ENCODE measurements at places on chromosomes 3 and 15. TPM values are rescaled to one million over a fixed set of nuclear protein-coding genes. Genes with fewer than 3 reads are reported as not detected.

AGBL1 gene
- total RNA-seq: not detected

IL5RA gene
- not detected for total RNA-seq

FGD5 gene
- total RNA-seq: not detected

CFAP100 gene
- not detected for total RNA-seq

PLA2G4E gene
- not detected for total RNA-seq

ATP13A5 gene
- not detected for total RNA-seq

BOC gene
- total RNA-seq: 1.9 TPM

GRK7 gene
- total RNA-seq: not detected

BUB1B gene
- 69.3 TPM for total RNA-seq

SNTN gene
- not detected for total RNA-seq

P2RY14 gene
- 2.5 TPM for total RNA-seq

EDEM1 gene
- 167 TPM for total RNA-seq

DNA sequence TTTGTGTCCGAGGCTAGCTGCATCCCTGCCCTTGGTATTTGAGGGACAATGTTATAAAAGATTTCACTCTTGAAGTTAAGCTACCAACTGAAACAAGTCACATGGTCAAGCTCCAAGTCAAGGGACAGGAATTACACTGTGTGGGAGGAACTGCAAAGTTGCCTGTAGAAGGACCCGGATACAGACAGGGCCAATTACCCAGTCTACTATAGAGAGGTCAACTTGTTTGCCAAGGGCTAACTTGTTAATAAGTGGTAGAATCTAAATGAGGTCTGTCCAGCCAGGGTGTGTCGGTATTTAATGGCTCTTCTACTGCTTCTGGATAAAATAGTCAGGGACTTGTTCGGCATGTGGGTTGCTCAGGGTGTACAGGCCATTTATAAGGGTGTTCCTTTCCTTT is 55.7 kb downstream of the PTPRG start:
- H3K27me3 ChIP-seq: no peaks in the 10 kb centered on the region
- no peaks in the 10 kb centered on the region for H3K36me3 ChIP-seq
- no peak overlapping the region for H3K4me3 ChIP-seq
- no peak overlapping the region for H3K27ac ChIP-seq
- DNase-seq: no peak

GRCh38 chr15:88401251-88401995 is 65.8 kb downstream of the MRPL46 start:
- no peak for DNase-seq
- H3K36me3 ChIP-seq: no peaks in the 10 kb centered on the region
- H3K4me3 ChIP-seq: no peak overlapping the region

DNA sequence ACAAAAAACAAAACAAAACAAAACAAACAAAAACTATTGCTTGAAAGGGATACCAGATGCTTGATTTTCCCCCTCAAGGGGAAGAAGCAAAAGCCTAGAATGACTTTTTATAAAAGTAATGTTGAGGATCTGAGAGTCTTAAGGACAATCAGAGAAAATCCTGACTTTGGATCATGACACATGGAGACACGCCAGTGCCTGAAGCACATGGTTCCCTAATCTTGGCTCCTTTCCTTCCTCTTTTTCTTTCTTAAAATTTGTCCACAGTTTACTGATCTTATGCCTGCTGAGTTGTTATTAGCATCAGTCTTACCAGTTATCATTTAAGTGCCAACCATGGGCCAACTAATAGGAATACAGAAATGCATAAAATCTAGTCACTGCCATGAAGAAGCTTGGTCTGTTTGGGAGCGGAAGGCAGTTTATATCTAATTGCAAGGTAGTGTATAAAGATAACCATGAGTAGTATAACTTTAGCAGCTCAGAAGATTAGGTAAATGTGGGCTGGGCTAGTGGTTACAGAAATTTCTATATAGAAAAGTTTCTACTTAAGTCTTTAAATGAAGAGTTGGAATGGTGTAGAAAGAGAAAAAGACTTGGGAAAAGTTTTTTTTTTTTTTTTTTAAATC is 6.9 kb downstream of the GLCE start:
- H3K36me3 ChIP-seq: no peaks in the 10 kb centered on the region
- H3K4me1 ChIP-seq: no peaks in the 10 kb centered on the region
- H3K27ac ChIP-seq: no peak overlapping the region
- H3K4me3 ChIP-seq: no peak overlapping the region

DNA sequence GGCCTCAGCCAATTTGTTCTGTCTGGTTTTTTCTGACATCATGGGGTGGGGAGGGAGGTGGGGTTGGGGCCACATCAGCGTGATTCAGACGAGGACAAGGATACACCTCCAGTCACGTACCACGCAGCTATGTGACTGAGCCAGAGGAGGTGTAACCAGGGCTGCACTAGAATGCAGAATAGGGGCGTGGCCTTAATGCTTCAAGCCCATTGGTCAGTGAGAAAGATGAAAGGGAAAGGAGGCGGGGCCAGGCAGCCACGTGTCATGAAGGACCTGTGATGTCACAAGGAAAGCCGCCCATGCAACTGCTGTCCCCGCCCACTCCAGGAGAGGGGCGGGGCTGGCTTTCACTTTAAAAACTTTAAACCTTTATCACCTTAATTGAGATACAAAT is at the start of gene GOLGA6L2:
Gene GOLGA6L2 (minus strand): TSS at position 137 of the 394 bp plus-strand sequence. CDS start 62 bp downstream, at position 75.
- no peaks in the 10 kb centered on the region for H3K36me3 ChIP-seq
- no peaks in the 10 kb centered on the region for H3K27me3 ChIP-seq
- no peak within 1 kb of the TSS for H3K27ac ChIP-seq
- no peaks in the 10 kb centered on the region for H3K4me1 ChIP-seq
- peak; percentile 56 for DNase-seq

DNA sequence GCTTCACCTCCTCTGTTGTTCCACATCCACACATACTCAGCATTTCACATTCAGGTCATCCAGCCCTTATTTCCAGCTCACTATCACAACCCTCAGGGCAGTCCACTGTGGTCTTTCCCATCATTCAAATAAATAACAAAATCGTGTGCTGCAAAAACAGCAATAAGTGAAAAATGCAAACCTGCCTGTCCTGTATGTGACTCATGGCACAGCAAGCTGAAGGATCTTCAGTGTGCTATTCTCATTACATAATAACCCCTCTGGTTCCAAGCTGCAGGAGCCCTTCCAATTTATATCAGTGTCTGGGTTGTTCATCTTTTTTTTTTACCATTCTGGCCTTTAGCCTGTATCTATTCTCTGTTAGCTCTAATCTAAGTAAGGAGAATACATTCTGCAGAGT is 185.3 kb upstream of the UBE2E2 start:
- no peaks in the 10 kb centered on the region for H3K4me1 ChIP-seq
- H3K27me3 ChIP-seq: no peaks in the 10 kb centered on the region
- no peak overlapping the region for H3K27ac ChIP-seq
- H3K36me3 ChIP-seq: no peaks in the 10 kb centered on the region
- DNase-seq: no peak
- H3K4me3 ChIP-seq: no peak overlapping the region

DNA sequence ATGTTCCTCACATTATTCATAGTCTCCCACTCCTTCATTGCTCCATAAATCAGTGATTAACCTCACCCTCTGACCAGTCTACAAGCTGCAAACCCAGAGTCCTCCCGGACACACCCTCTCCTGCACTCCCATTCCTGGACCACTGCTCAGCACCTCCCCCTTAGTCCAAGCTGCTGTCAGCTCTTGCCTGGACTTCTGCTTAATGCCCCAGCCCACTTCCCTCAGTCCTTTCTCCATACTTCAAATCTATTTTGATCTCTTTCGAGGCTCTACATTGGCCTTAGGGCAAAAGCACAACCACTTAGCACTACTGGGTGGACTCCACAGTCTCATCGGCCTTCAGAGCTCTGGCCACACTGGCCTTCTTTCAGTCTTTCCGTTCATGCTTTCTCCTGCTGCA is 79.4 kb upstream of the FAM98B start:
- no peak overlapping the region for H3K27ac ChIP-seq
- H3K36me3 ChIP-seq: no peaks in the 10 kb centered on the region
- no peak for DNase-seq
- peaks cover 27% of the 10 kb centered on the region for H3K27me3 ChIP-seq

GRCh38 chr15:63509955-63510940 is 5.9 kb downstream of the USP3 start:
- peak; percentile 46 for DNase-seq
- H3K27me3 ChIP-seq: no peaks in the 10 kb centered on the region
- H3K36me3 ChIP-seq: peaks cover 8% of the 10 kb centered on the region
- peak overlapping the region; percentile 38 for H3K27ac ChIP-seq

- H3K36me3 ChIP-seq: no peaks in the 10 kb centered on the region
- H3K27me3 ChIP-seq: no peaks in the 10 kb centered on the region
- H3K4me3 ChIP-seq: no peak overlapping the region
- DNase-seq: no peak
- no peaks in the 10 kb centered on the region for H3K4me1 ChIP-seq
- no peak overlapping the region for H3K27ac ChIP-seq
Measured at GRCh38 chr3:104887069-104887468, 479.6 kb upstream of the ALCAM start.

- peaks cover 22% of the 10 kb centered on the region for H3K4me1 ChIP-seq
- no peak for DNase-seq
- H3K4me3 ChIP-seq: no peak overlapping the region
- no peak overlapping the region for H3K27ac ChIP-seq
- peaks cover 22% of the 10 kb centered on the region for H3K36me3 ChIP-seq
Measured at GRCh38 chr15:85527895-85528294, 147.5 kb downstream of the AKAP13 start.

DNA sequence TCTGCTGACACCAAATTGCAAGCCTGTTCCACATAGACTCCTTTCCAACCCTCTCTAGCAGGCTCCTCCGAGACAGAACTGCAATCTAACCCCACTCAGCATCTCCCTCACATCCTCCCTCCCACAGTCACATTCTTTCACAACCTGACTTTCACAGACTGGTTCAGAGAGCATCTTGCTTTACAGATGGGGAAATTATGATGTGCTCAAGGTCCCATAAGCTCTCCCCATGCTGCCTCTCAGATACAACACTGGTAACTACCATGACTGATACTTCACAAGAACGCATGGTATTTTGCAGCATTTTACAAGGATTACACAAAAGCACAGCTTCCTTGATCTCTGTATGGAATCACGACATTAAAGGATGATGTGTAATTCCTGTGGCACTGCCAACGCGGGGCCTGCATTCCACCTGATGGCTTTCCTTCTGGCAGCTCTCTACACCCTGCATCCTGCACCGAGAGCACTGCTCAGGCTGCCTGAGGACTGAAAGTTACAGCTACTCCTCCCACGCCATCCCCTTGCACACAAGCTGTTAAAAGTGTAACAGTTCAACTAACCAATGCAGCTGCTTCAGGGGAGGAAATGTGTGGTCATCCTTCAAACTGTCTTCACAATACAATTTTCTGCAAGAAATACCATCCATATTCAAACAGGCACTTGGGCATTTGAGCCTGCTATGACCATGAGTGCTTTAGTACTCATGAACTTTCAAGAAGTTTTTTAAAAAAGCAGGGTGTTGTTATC is 27.6 kb downstream of the TBC1D2B start:
- H3K4me3 ChIP-seq: peak overlapping the region; percentile 79
- DNase-seq: peak; percentile 89
- H3K27me3 ChIP-seq: no peaks in the 10 kb centered on the region
- peaks cover 86% of the 10 kb centered on the region for H3K4me1 ChIP-seq
- H3K36me3 ChIP-seq: peaks cover 23% of the 10 kb centered on the region

- no peak overlapping the region for H3K27ac ChIP-seq
- DNase-seq: no peak
- no peaks in the 10 kb centered on the region for H3K36me3 ChIP-seq
- H3K4me3 ChIP-seq: no peak overlapping the region
- peaks cover 19% of the 10 kb centered on the region for H3K27me3 ChIP-seq
- H3K4me1 ChIP-seq: peaks cover 3% of the 10 kb centered on the region
Measured at GRCh38 chr15:43209059-43209824, 11.6 kb downstream of the EPB42 start.

GRCh38 chr3:127671523-127672428 is 976 bp upstream of the ABTB1 start:
- DNase-seq: peak; percentile 79
- peaks cover 1% of the 10 kb centered on the region for H3K36me3 ChIP-seq
- peaks cover 18% of the 10 kb centered on the region for H3K4me1 ChIP-seq
- H3K27ac ChIP-seq: peak overlapping the region; percentile 96
- H3K4me3 ChIP-seq: peak overlapping the region; percentile 92

- no peak overlapping the region for H3K27ac ChIP-seq
- no peaks in the 10 kb centered on the region for H3K36me3 ChIP-seq
Measured at GRCh38 chr3:36250191-36250590, 130.1 kb upstream of the STAC start.

GRCh38 chr3:179697736-179698332 is 45.0 kb downstream of the USP13 start:
- DNase-seq: no peak
- no peak overlapping the region for H3K4me3 ChIP-seq
- peaks cover 3% of the 10 kb centered on the region for H3K36me3 ChIP-seq
- H3K27ac ChIP-seq: no peak overlapping the region

GRCh38 chr3:160618878-160619277 is 53.5 kb upstream of the KPNA4 start:
- H3K4me3 ChIP-seq: no peak overlapping the region
- H3K36me3 ChIP-seq: no peaks in the 10 kb centered on the region
- no peaks in the 10 kb centered on the region for H3K4me1 ChIP-seq

DNA sequence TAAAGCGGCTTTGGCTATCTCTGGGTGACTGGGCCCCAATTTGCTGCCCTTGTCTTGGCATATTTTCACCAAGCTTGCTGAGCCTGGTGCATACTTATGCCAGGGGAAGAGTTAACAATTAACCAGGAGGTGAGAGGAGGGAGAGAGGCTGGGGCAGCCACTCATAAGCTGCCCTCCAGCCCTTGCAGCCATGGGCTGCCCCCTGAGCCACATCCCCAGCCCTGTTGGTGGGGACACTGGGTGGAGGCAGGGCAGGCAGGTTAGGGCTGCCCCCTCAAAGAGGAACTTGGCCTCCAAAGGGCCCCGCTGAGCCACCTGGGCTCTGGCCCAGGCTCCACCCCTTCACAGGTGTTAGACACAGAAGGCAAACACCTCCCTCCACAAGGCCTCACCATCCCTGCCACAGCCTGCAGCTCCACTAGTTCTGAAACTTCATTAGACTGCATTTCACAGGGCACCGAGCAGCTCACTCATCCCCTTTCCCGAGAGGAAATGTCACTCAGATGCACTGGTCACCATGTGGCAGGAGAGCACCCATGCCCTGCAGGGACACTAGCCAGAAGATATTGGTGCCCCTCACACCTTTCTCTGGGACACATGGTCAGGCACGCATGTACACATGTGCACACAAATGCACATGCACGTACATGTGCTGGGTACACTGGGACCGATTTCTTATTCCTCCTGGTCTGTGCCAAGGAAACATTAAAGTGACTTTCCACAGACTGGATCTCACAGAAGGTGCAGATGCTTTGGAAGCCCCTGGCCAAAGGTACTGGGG is 20.2 kb downstream of the AMOTL2 start:
- no peak for DNase-seq
- no peaks in the 10 kb centered on the region for H3K36me3 ChIP-seq
- no peak overlapping the region for H3K27ac ChIP-seq
- H3K4me1 ChIP-seq: no peaks in the 10 kb centered on the region
- H3K27me3 ChIP-seq: no peaks in the 10 kb centered on the region

DNA sequence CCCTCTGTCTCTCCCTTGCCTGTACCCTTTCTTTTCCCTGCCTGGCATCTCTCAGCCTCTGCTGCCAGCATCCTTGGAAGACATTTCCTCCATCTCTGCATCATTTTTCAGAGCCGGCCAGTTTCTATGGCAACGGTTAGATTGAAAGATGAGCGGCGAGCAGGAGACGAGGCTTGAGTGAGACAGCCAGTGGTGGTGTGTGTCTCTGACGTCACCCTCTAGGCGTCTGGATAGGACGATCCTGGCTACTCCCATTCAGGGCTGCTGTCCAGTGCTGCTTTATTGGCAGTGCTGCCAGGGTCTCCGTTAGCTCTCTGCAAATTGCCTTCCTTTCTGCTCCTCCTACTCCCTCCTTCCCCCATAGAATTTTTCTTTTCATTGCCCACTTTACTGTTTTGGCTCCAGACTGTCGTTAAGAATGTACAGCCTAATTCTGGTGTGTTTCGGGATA is 57.9 kb downstream of the TRAK1 start:
- no peak overlapping the region for H3K27ac ChIP-seq
- no peak overlapping the region for H3K4me3 ChIP-seq
- H3K27me3 ChIP-seq: no peaks in the 10 kb centered on the region
- peaks cover 23% of the 10 kb centered on the region for H3K4me1 ChIP-seq
- H3K36me3 ChIP-seq: no peaks in the 10 kb centered on the region

Data from activated CD4-positive, alpha-beta T cell treated with anti-CD3 and anti-CD28 coated beads, Interleukin-2, amount 10 ng/mL, durations not matched to agents 24 days and 14 days (primary cell).